Daoy (cell line): ENCODE measurements at places on chromosomes 7 and 10. TPM values are rescaled to one million over a fixed set of nuclear protein-coding genes. Genes with fewer than 3 reads are reported as not detected.

- DNase-seq, result no peak
These were observed 48.5 kb downstream of the SORCS3 start for GRCh38 chr10:104689547-104689946.

DNA sequence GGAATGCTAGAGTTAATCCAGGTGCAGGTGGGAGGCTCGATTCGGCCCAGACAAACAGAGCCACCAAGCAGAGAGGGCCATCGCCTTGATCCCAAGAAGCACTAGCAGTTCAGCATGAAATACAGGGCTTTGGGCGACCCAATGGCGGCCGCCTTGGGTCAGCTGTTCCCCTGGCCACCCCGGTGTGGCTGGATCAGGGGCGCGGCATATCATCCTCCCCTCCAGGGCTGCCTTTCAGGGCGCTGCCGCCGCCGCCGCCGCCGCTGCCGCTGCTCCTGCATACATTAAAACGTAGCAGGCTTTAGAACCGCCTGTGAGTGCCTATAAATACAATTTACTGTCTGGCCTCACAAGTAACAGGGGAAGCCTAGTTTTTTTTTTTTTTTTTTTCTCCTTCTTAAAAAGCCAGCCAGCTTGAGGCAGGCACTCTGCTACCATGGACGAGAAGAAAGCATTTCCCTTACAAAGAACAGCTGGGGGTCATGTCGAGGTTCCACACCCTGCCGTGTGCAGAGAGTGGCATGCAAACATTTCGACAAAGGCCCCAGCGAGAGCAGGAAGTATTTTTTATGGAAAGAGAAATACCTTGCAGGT, 57.7 kb upstream of the EFCAB10 start:
- DNase-seq, result no peak

- DNase-seq, result no peak
These were observed 32.1 kb downstream of the STK32C start for GRCh38 chr10:132275426-132276178.

GRCh38 chr7:43674559-43675436, 54.5 kb downstream of the COA1 start:
- DNase-seq, result peak; percentile 86

DNA sequence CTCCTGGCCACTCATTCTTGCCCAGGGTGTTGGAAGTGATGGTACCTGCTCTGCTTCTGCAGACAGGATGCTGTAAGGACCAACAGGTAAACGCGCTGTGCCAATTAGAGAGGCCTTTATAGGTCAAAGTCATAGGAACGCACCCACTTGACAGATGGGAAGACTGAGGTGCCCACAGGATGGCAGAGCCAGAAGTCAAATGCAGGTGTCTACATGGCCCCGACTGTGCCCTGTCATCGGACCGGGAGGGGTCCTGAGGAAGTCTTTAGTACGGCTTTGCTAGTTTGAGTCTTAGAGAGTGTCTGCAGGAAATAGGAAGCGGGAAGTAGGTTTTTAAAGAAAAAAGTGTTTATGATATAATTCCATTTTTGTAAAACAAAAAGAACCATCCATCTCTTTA, 57.3 kb downstream of the HK1 start:
- DNase-seq, result no peak

GRCh38 chr10:112967200-112967599, 17.2 kb downstream of the TCF7L2 start:
- peak; percentile 12 for DNase-seq

GRCh38 chr7:35356495-35356894, 102.6 kb upstream of the TBX20 start:
- no peak for DNase-seq

DNA sequence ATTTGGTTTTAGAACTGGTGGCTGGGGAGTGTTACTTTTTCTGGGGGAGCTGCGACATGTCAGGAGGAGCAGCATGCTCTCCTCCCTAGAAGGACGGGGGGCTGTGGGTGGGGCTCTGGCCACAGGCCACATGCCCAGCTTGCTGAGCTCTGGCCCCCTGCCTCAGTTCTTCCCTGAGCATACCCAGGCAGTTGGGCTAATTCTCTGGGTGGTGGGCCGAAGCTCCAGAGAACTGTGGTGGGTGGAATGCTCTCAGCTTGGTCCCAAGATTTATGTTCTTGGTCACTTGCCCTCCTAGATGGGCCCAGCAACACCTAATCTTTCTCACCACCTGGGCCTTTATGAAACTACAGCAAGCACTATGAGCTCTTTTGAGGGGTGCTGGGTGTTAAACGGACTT, 5.1 kb upstream of the ZNF775 start:
- DNase-seq, result no peak

- DNase-seq, result no peak
These were observed 282.3 kb downstream of the KLF6 start for GRCh38 chr10:3502673-3503072.

GRCh38 chr7:133601617-133602016, 348.7 kb downstream of the EXOC4 start:
- DNase-seq, result no peak

GRCh38 chr10:29627201-29628132, 7.3 kb downstream of the SVIL start:
- DNase-seq, result no peak

GRCh38 chr7:25619963-25620799, 391.9 kb upstream of the NPVF start:
- no peak for DNase-seq

DNA sequence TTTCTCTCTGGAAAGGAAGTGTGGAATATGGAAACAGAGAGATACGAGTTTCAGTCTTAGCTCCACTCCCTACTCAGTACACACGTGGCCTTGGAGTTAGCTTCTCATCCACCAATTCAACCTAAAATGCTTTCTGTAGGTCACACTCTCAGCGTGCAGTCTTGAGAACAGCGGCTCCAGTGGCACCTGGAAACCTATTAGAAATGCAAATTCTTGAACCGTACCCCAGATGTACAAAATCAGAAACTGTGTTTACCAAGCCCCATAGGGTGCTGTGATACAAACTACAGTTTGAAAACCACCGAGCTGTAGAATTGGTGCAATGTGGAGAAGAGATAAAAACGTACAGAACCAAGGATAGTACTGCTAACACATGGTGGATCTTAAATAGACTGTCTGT, 91.1 kb upstream of the SP4 start:
- no peak for DNase-seq

DNA sequence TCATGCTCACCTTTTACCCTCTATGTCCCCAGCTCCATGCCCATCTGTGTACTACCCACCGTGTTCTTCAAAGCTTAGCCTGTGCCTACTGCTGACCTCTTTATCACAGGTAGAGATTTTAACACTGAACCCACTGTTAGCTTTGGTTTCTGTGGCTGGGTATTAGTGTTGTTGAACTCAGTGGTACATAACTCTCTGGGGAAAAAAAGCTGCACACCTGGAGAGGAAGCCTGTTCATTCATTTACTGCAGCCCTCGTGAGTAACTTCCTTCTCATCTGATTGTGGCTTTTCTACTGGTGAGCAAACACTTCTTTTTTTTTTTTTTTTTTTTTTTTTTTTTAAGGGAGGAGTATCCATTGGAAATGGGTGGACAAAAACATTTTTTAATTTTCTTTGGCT, 326.3 kb downstream of the CCSER2 start:
- no peak for DNase-seq

DNA sequence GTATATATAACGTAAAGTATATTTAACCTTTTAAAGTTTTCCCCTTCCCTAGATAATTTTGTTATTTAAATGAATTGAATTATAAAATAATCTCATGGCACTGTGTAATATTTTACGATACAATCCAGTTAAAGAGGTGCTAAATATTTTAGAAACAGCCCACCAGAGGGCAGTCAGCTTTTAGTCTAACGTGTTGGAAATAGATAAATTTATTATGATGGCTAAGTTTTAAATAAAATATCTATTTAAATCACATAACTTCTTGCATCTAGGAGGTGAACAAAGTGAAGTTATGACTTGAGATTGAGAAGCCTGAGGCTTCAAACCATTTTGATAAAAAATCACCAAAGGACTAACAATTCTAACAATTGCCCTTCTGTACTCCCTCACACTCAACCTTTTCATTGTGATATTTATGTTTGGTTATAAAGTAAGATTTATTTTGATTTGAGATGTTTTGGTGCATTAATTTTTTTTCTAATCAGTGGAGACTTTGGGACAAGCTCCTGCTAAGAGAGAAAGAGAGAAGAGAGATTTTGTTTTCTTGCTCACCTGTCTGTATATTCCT, 171.5 kb upstream of the SP4 start:
- peak; percentile 49 for DNase-seq

DNA sequence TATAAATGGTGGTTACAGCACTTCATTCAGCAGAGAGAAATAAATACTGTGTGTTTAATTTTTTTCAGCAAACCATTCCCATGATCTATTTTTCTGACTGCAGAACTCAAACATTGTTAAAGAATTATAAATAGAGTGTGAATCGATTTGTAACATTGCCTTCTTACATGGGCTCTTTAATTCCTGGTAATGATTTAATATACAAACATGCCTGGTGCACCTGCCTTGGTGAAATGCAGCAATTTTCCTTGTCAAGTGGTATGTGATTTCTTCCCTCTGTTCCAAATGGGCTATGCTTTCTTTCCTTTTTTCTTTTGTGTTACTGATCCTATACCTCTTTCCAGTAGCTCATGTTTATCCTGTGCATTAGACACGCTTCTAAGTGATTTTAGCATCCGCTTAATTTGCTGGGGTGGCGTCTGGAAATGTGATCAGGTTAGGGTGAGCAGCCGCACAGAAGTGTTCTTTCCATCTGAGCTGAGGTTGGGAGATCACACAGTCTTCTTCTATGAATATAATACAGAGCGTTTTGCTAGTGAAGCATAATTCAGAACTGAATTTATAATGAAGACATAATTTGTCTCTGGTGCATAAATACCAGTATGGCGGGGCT, 94.3 kb upstream of the ITGB1 start:
- DNase-seq, result no peak

- no peak for DNase-seq
These were observed 18.4 kb upstream of the COBL start for GRCh38 chr7:51335057-51335456.

GRCh38 chr10:58955615-58956014, 220.8 kb upstream of the PHYHIPL start:
- no peak for DNase-seq

DNA sequence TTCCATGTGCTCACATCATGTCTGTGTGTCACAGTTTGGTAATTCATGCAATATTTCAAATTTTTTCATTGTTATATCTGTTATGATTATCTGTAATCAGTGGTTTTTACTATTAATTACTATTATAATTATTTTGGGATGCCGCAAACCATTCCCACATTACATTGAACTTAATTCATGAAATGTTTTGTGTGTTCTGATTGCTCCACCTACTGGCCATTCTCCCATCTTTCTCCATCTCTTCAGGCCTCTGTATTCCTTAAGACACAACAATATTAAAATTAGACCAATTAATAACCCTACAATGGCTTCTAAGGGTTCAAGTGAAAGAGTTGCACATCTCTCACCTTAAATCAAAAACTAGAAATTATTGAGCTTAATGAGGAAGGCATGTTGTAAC, 398.5 kb downstream of the PCDH15 start:
- no peak for DNase-seq

GRCh38 chr7:17651863-17652385, 288.4 kb downstream of the SNX13 start:
- peak; percentile 44 for DNase-seq

DNA sequence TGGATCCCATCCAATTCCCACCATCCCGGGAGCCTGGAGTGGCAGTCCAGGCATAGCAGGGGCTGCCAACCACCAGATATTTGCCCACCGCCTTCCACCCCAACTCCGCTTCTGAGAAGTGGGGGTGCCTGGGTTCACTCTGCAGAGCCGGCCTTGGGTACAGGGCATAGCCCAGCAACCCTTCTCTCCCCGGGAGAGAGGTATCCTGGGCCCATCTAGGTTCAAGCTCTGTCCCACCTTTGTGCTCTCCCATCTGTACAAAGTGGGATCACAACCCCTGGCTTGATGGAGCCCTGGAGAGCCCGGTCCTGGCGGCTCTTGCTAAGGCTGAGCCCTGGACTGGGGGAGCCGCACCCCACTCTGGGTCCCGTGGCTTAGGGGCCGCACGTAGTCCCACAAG, 12.2 kb downstream of the MICALL2 start:
- DNase-seq, result no peak

DNA sequence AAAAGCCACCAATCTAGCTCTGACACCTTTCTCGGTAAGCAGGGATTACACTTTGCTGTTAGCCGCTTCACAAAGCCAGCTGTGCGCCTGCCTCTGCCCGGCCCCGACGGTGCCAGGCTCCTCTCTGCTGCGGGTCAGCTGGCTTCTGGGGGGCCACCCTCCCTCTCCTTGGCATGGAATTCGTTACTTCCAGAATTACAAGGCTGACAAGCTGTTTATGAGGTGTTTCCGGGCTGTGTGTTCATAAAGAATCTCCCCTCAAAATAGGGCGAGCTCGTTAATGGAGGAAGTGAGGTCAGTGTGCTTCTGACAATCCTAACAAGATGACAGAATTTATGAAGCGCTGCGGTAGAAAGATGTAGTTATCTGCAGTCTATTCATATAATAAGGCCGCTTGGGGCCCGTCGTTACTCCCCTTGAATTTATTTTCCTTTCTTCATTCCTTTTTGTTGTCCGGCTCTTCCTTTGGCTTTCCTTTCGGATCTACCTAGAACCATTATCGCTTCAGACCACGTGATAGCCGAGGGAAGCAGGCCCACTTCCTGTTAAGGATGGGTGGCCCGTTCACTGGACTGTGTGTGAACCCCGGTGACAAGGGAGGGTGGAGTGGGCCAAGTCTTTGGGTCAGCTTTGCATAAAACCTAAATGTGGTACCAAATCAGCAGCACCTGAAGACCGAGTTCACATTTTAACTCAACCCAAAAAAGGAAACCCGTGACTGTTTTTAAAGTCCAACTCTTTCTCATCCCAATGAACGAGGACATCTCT, 273.0 kb upstream of the YAE1 start:
- DNase-seq, result no peak

DNA sequence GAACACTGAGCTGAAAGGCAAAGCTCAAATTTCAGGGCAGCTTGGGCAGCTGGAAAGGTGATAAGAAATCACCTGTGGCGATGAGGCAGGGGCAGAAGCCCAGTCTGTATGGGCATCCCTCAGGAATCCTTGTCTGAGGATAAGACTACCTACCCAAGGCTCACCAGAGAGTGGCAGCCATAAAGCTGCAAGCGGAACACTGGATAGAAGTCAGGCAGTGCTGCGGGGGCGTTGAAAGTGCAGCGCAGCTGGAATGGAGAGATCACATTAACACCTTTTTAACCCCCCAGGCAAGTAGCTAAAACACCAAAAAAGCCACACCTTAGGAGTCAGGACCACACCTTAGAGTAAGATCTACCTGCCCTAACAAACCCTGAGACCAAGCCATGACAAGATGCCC, 38.2 kb downstream of the ABCB5 start:
- no peak for DNase-seq

- no peak for DNase-seq
These were observed 576.3 kb downstream of the GFRA1 start for GRCh38 chr10:115696747-115697146.

- no peak for DNase-seq
These were observed 2.3 kb upstream of the PNPLA8 start for GRCh38 chr7:108528183-108528712.

The PRPS1L1 gene
- not detected in 2 replicates for total RNA-seq

The EPO gene
- not detected in 2 replicates for total RNA-seq

The HOXA7 gene
- total RNA-seq, result 21.7 and 24.4 TPM in 2 replicates

The ABCA13 gene
- under 0.01 and 0.06 TPM in 2 replicates for total RNA-seq

The OR2A5 gene
- not detected in 2 replicates for total RNA-seq

The SLC26A3 gene
- total RNA-seq, result not detected in 2 replicates

The ATOH7 gene
- not detected in 2 replicates for total RNA-seq

The DYNC1I1 gene
- total RNA-seq, result 5.0 and 8.4 TPM in 2 replicates

The CLEC5A gene
- total RNA-seq, result not detected in 2 replicates

The RET gene
- 0.17 and 2.0 TPM in 2 replicates for total RNA-seq

The AFAP1L2 gene
- 10.9 and 17.1 TPM in 2 replicates for total RNA-seq

The SHH gene
- 0.60 and 0.86 TPM in 2 replicates for total RNA-seq

The CYP26C1 gene
- total RNA-seq, result 0.11 TPM in 1 of 2 replicates, not detected in the other

The LBX1 gene
- total RNA-seq, result 0.06 TPM in 1 of 2 replicates, not detected in the other

The C10orf62 gene
- total RNA-seq, result not detected in 2 replicates

The ADRA2A gene
- not detected in 2 replicates for total RNA-seq
